OCI-M1 (cell line): ENCODE measurements at places on chromosomes 2 and 18.

DNA sequence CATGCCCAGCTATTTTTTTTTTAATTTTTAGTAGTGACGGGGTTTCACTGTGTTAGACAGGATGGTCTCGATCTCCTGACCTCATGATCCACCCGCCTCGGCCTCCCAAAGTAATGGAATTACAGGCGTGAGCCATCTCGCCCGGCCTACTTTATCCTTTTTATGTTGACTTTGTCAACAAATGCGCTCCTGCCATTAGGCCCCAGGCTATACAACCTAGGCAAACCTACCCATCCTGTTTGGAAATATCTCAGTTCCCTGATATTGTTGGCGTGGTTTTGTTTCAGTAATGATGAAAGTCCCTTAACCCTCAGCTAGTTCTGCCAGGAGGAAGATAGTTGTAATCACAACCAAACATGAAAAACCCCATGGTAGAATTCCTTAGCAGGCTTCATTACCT is 249.4 kb upstream of the SOX11 start:
- no peak for DNase-seq

DNA sequence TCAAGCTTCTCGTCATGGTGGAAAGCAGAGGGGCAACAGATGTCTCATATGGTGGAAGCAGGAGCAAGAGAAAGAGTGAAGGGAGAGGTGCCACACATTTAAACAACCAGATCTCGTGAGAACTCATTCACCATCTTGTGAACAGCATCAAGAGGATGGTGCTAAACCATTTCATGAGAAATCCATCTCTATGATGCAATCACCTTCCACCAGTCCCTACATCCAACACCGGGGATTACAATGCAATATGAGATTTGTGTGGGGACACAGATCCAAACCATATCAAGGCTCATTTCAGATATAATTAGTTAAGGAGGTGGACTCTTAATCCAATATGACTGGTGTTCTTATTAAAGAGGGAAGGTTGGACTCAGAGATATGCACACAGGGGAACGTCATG is 272.8 kb downstream of the KCNS3 start:
- DNase-seq = no peak

DNA sequence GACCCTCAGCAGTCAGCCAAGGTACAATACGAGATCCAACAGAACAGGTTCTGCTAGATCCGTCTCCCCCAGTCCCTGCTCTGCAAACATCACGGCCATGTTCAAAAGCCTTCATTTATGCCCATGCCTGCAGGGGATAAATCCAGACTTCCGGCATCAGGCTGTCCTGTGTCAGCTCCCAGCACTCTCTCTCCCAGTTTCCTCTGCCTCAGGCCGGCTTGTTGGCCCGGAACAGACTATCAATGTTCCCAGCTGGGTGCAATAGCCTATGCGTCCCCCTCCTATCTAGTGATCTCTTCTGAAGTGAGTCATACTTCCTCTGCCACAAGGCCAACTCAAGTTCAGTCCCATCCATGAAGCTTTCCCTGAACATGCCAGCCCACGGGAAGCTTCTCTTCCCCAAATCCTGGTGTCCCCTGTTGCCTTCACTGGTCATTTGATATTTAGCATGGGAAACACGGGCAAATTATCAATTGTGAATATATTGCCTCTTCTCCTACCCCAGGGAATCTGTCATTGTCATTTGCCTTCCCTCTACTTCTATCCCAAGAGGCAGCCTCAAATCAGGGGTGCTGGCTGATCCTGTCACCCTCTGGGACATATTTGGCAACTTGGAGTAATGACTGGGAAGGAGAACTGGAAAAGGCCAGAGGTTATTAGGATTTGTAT is 51.1 kb downstream of the CAPN13 start:
- DNase-seq = peak; percentile 44

GRCh38 chr2:102010902-102011301 is 19.1 kb downstream of the IL1R2 start:
- peak; percentile 1 for DNase-seq

DNA sequence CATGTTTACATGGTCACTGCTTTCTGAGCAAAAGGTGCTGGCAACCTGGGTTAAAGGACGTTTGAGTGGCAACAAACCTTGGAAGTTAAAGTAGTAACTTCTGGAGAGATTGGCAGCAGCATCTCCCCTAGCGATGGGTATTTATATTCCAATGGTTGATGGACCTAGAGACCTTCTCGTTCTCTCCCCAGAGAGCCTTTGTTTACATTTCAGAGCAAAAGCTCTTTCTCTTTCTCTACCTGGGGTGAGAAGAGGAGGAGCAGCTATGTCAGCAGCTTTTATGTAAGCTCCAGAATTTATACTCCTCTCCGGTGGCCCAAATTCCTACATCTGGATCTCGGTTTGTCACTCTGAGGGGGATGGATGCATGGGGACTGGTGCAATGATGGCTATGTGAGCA is 213.7 kb upstream of the ARL4C start:
- no peak for DNase-seq

- DNase-seq = no peak
These were observed 489.1 kb upstream of the ACVR2A start for GRCh38 chr2:147355706-147356105.

DNA sequence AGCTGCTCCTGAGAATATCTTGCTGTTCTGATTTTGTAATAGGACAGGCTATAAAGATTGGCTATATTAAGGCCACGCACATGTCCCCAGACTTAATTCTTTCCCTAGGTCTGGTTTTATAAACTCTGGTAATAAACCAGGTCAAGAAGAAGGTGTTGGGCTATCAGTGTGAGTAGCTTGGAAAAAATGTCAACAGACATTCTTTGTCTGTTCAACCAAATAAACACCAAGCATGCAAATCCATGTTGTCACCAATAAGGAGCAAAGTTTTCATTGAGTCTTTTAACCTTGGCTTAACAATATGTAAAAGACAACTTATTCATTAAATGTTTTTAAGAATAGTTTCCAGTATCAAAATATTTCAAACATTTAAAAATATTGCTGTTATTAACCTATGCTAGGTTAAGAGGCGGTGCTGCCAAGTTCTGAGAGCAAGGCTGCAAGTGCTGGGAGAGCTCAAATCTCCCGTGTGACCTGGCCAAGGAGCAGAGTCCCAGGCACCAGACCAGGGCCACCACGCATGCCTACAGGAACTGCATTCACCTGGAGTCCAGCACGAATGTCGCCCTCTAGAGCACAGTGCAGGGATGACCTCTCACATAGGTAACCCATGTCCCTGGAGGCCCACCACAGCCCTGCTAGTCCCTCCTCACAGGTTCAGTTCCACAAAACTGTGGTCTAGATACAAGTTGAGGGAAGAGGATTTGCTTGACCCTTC is 120.5 kb upstream of the POU3F3 start:
- DNase-seq = peak; percentile 33

- no peak for DNase-seq
These were observed 9.0 kb downstream of the OBSL1 start for GRCh38 chr2:219562049-219563020.

DNA sequence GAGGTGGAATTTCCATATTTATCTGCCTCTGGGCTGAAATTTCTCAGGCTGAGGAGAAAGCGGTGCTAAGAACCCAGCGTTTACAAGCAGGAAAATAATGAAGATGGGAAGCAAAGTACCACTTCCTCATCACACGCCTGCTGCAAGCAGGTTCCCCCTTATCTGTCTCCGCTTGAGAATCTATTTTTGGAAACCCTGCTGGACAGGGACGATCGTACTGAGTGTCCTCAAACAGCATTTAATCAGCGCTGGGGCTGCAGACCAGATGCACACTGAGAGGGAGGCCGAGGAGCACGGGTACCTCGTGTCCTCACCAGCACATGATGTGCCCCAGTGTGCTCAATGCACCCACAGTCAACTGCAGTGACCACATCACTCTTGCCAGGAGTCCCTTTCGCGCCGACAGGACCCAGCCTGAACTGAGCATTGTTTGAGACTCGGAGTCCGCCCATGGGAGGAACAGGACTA is 160.4 kb downstream of the HDAC4 start:
- peak; percentile 26 for DNase-seq
